ENCODE measurements at places on chromosomes 1 and 21. TPM values are rescaled to one million over a fixed set of nuclear protein-coding genes. Genes with fewer than 3 reads are reported as not detected.

FOXD3 gene
- 0.19 TPM for total RNA-seq

TMEM183A gene
- 24.0 TPM for total RNA-seq

KLHL20 gene
- total RNA-seq: 16.5 TPM

PKNOX1 gene
- 9.7 TPM for total RNA-seq

CLSTN1 gene
- 52.3 TPM for total RNA-seq

DDX20 gene
- 6.6 TPM for total RNA-seq

FCRL2 gene
- not detected for total RNA-seq

HES2 gene
- not detected for total RNA-seq

HSD11B1 gene
- 4.3 TPM for total RNA-seq

SLC45A1 gene
- 2.5 TPM for total RNA-seq

TCHH gene
- total RNA-seq: not detected

COA6 gene
- 42.5 TPM for total RNA-seq

IQCC gene
- 0.81 TPM for total RNA-seq

USH2A gene
- total RNA-seq: 1.3 TPM

SPRR4 gene
- not detected for total RNA-seq

EXO5 gene
- total RNA-seq: 4.7 TPM

C1orf210 gene
- not detected for total RNA-seq

LCE2A gene
- not detected for total RNA-seq

ARTN gene
- total RNA-seq: 0.49 TPM

APOBEC4 gene
- not detected for total RNA-seq

NPPB gene
- 5.1 TPM for total RNA-seq

IER5 gene
- 14.3 TPM for total RNA-seq

COPA gene
- 84.2 TPM for total RNA-seq

HAO2 gene
- total RNA-seq: not detected

CA6 gene
- total RNA-seq: 0.19 TPM

NHLH1 gene
- total RNA-seq: not detected

SYPL2 gene
- 33.0 TPM for total RNA-seq

SPATA21 gene
- not detected for total RNA-seq

KLF17 gene
- not detected for total RNA-seq

PCBP3 gene
- 3.7 TPM for total RNA-seq

C1orf116 gene
- 1.2 TPM for total RNA-seq

PADI2 gene
- total RNA-seq: 0.87 TPM

LORICRIN gene
- total RNA-seq: not detected

DMRTA2 gene
- total RNA-seq: not detected

OR2T29 gene
- not detected for total RNA-seq

EDARADD gene
- 1.6 TPM for total RNA-seq

C1orf226 gene
- total RNA-seq: 4.6 TPM

APP gene
- total RNA-seq: 321 TPM

SASS6 gene
- total RNA-seq: 2.2 TPM

FCRL1 gene
- total RNA-seq: not detected

PTPN22 gene
- 0.43 TPM for total RNA-seq

Measured in Right ventricle myocardium inferior (tissue), 1 donor.